ENCODE measurements at places on chromosomes 7 and 10.

GRCh38 chr10:80274396-80275134, 14.9 kb downstream of the MAT1A start:
- no peak for DNase-seq

GRCh38 chr7:128099204-128099671, 68.0 kb upstream of the LRRC4 start:
- DNase-seq = no peak

GRCh38 chr10:100362570-100363496, 15.8 kb downstream of the SCD start:
- DNase-seq = no peak

DNA sequence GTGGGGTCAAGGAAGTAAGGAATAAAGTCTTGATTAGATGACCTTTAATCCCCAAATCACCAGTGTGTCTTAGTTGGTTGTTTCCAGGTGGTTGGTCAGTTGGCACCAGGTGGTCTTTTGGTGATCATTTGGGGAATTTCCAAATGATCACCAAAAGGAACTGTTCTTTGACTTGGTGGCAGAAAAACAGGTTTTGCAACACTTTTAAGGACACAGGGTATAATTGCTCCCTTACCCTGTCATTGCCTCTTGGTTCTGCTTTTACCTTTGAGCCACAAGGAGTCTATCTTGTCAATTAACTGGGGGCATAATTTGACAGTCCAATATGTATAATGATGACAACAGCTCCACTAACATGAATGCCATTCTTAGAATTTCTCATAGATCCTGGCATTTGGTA, 104.2 kb downstream of the ADK start:
- no peak for DNase-seq

DNA sequence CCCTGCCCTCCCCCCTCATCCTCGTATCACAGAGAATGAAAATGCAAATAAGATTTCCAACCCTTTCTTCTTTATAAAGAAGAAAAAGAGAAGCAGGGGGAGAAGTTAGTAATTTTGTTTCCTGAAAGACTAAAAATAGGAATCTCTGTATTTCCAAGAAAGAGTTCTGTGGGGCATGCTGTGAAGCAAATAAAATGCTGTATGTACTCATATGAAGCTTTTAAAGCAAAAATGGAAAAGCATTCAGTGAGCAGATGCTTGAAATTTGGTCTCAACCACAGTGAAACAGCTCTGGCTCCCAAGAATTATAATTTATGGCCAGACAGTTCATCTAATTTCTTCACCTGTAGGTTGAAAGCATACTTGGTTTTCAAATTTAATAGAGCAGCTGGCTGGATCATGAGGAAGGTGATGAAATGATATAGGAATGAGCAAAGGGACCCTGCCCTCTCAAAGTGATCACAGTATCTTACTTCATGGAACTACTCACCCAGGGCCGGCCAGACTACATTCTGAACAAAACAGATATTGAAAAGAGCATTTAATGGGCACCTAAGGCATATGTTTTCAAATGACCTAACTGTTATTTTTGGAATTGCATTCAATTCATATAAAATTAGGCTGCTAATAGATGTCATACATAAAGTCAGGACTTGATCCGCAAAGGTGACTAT, 31.4 kb downstream of the SVIL start:
- DNase-seq = no peak

DNA sequence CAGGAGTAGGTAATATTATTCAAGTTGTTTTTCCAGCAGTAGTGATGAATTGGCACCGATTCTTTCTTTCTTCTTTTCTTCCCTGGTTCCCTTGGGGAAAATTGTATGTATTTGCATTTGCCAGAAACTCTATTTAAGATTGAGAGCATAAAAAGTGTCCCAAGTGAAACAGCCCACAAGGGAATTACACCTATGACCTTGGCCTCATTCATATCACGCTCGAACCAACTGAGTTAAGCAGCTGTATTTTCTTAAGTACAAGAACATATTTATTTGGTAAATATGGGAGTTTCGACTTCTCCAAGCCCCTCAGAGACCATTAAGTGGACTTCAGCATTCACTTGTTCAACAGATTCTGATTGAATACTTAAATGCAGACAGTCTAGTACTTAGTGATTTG, 54.1 kb upstream of the MET start:
- DNase-seq = no peak

All from dorsolateral prefrontal cortex (tissue), 122 donors.